Activated CD4-positive, alpha-beta T cell treated with anti-CD3 and anti-CD28 coated beads, Interleukin-2, amount 10 ng/mL, durations not matched to agents 24 days and 14 days (primary cell): ENCODE measurements at places on chromosomes 4 and X.

GRCh38 chr4:72432282-72432681 lies 136.7 kb downstream of the ADAMTS3 start:
- no peak for DNase-seq

GRCh38 chr4:76023389-76023788 lies at the start of gene CXCL10:
CXCL10 (minus strand) TSS chr4:76023497; CDS start chr4:76023431, 66 bp downstream.
- no peak for DNase-seq

DNA sequence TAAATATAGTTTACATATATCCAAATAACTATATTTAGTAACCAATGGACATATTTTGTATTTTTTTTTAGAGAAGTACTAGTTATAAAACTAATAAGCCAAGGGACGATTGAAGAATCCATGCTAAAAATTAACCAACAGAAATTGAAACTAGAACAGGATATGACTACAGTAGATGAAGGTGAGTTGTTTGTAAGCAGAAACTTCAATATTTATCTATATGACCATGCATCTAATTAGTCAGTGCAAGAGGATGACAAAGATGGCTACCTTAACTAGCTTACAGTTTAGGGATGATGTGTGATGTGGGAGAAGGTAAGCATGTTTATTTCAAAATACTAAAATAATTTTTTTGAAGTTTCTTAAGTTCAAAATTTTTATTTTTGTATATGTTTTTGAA lies 57.7 kb downstream of the HPGDS start:
- no peak for DNase-seq

- DNase-seq: no peak
Observed at GRCh38 chr4:1344696-1345095, 2.3 kb upstream of the UVSSA start.

GRCh38 chrX:42050345-42050744 lies 127.0 kb upstream of the CASK start:
- DNase-seq: no peak

DNA sequence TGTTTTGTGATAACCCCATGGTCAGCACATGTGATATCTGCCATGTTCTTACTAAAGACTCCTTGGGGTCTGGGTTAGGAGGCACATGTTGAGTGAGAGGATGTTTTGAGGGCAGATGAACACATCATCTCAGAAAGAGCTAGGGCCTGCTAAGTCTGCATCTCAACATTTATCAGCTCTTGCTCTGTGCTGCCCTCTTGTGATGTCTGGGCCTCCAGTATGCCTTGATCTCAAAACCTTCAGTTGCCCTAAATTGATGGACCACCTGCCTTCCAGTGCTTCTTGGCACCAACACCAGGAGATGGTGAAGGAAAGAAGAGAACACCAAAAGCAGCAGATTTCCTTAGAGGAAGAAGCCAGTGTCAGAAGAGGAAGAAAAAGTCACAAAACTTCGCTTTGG lies 22.5 kb downstream of the MID1 start:
- DNase-seq: peak; percentile 53

DNA sequence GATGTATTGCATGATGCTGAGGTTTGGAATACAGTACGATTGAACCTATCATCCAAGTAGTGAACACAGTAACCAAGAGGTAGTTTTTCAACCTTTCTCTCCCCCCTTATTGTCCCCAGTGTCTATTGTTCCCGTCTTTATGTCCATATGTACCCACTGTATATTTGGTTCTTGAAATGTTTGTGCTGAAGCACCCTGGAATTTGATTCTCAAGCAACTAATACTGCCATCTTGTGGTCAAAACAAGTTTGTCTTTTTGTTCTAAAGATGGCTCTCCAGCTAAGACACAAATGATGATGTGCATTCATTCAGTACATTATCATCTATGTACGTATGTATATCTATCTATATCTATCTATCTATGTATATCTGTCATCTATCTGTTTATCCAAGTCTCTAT lies 33.5 kb upstream of the DCX start:
- DNase-seq: peak; percentile 52

DNA sequence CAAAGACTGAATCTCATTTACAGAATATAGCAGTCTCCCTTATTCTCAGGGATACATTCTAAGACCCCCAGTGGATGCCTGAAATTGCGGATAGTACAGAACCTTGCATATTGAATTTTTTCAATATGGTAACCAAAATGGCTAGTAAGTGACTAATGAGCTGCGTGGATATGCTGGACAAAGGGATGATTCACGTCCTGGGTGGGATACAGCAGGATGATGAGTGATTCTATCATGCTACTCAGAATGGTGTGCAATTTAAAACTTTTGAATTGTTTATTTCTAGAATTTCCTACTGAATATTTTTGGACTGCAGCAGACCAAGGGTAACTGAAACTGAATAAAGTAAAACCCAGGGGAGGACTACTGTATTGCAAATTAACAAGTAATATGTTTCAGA lies 66.7 kb downstream of the STAG2 start:
- DNase-seq: no peak
